ENCODE measurements at places on chromosomes 5 and 9. TPM values are rescaled to one million over a fixed set of nuclear protein-coding genes. Genes with fewer than 3 reads are reported as not detected.

The JAKMIP2 gene
- 5.7 TPM for total RNA-seq

The GABRA1 gene
- not detected for total RNA-seq

The SLC25A2 gene
- total RNA-seq = 2.0 TPM

The ZBED3 gene
- 4.3 TPM for total RNA-seq

The LMNB1 gene
- 30.7 TPM for total RNA-seq

The GDNF gene
- total RNA-seq = not detected

The SH3TC2 gene
- total RNA-seq = not detected

The HRH2 gene
- total RNA-seq = 14.4 TPM

The PALM2AKAP2 gene
- total RNA-seq = not detected

The DDX4 gene
- not detected for total RNA-seq

The FAM81B gene
- total RNA-seq = not detected

The S100Z gene
- 0.32 TPM for total RNA-seq

The ARSI gene
- total RNA-seq = not detected

The RALGPS1 gene
- 13.9 TPM for total RNA-seq

The KIF4B gene
- total RNA-seq = not detected

The ZNF883 gene
- 0.73 TPM for total RNA-seq

DNA sequence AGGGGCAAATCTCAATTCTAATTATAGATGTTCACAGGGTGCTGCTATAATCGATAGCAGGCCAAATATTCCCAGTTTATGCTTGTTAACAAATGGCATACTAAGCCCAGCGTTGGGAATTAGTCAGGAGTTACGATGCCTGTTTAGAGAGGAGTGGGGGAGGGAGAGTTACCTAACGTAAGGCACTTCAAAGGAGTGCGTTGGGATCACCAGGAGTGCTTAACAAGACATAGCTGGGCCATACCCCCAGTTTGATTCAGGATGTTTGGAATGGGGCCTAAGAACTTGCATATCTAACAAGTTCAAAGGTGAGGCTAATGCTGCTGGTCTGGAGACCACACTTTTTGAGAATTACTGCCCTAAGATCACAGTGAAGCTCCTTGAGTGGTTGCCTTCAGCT lies 14.5 kb upstream of the SRP19 start:
- no peak for DNase-seq

- no peak for DNase-seq
These were observed 24.2 kb upstream of the SHISAL2B start for GRCh38 chr5:64666078-64666477.

- no peak for DNase-seq
These were observed 71.5 kb upstream of the MTAP start for GRCh38 chr9:21730899-21731298.

DNA sequence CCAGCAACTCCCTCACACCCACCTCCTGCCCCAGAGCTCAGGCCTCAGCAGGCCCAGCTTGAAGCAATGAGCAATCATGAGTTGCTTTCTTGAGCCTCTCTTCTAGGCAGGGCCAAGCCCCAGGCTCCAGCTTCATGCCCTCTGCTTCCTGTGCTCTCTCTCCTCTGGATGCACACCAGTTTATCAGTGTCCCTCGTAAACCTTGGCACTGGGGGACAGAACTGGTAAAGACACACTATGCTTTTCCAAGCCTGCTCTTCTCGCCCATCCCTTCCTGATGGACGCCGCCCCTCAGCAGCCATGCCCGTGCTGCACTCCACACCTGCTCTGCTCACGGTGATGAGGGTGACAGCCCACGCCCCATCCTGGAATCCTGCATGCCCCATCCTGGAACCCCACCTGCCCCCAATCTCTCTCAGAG lies 49.4 kb upstream of the ORM1 start:
- no peak for DNase-seq

GRCh38 chr5:81418606-81419005 lies 24.7 kb upstream of the ACOT12 start:
- no peak for DNase-seq

DNA sequence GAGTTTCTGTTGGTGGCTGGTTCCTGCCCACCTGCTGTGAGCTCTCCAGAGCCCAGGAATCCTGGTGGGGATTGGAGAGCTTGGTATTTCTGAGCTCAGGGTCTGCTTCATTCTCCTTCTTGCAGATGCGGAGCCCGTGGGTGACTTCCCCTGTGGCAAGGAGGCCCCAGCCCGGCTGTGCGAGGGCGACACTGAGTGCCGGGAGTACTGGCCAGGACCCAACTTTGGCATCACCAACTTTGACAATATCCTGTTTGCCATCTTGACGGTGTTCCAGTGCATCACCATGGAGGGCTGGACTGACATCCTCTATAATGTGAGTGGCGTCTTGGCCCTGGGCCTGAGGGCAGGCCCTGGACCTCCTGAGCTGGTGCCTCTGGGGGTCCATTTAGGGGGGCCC lies 39.5 kb downstream of the CACNA1B start:
- no peak for DNase-seq

DNA sequence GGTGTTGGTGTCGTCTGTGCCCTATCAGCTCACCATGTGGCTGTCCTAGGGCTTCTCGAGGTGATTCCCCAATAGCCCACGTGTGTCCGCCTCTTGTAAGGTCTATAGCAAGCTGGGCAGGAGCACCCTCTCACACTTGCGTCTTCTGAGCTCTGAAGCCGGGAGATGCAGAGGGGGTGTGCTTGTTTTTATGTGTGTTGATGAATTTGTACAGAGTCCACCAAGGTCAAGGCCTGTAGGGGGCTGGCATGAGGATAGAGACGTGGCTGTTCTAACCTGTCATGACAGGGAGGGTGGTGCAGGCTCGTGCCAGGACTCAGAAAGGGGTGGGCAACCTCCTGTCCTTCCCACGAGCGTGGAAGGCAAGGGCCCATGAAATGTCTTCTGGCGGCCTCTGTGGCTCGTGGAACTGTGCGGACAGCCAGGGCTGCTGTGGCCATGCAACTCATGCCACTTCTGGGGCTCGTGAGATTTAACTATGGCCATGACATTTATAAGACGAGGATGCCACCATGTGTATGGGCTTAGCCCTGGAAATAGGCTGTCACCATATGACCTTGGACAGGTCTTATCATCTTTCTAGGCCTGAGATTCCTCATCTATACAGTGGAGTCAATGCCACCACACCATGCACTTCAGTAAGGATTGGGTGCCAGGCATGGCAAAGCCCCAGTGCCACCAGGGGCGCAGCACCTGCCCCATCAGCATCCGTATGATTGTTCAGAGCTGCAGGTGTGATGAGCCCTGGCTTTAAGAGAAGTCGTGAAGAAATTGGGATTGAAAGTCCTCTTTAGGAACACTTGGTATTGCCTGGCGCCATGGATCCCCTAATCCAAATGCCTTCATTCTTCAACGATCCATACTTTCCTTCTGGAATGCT lies 2.3 kb upstream of the OLFM1 start:
- no peak for DNase-seq

- no peak for DNase-seq
These were observed 331.8 kb downstream of the KDM4C start for GRCh38 chr9:7089406-7090193.

DNA sequence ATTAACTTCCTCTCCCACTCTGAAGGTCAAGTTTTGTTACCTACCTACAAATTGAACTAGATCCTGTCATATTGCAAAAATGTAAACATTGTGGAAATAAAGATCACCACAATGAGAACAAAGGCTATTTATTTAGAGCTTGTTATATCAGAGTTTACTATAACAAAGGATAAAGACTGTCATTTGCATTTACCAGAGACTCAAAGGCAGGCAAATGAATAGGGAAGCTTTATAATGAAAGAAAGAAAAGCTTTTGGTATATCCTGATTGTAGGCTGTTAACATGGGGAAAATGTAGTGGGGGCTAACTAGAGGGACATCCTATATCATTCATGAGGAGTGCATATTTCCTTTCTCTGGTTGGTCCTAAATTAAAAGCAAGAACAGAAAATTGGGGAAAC lies 403.5 kb upstream of the TYRP1 start:
- DNase-seq = no peak

DNA sequence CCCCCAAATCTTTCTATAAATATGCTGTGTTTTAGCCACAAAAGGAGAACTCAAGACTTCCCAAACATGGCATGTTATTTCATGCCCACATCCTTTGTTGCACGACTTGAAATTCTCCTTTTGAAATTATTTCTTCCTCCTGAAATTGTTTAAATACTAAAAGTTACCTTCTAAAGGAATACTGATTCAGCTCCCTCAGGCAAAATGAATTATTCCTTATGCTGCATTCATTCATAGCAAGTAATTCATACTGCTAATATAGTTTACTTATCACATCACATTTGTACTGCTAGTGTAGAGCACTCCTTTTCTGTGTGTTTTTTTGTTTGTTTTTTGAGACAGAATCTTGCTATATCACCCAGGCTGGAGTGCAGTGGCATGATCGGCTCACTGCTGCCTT lies 45.7 kb downstream of the BHMT start:
- DNase-seq = no peak

GRCh38 chr5:96517295-96517694 lies 84.2 kb upstream of the PCSK1 start:
- no peak for DNase-seq

DNA sequence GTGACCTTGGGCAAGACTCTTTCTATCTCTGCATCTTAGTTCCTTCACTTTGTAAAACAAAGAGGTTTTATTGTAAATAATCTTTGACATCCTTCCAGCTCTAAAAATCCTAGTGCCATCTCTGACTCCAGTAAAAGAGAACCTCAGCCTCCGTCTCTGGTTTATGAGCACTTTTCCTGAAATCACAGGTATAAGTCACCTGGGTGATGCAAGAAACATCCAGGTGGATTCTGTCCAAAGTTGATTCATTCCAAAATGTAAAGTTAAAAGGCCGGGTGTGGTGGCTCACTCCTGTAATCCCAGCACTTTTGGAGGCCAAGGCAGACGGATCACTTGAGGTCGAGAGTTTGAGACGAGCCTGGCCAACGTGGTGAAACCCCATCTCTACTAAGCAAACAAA lies 21.1 kb upstream of the UBAP2 start:
- DNase-seq = no peak

DNA sequence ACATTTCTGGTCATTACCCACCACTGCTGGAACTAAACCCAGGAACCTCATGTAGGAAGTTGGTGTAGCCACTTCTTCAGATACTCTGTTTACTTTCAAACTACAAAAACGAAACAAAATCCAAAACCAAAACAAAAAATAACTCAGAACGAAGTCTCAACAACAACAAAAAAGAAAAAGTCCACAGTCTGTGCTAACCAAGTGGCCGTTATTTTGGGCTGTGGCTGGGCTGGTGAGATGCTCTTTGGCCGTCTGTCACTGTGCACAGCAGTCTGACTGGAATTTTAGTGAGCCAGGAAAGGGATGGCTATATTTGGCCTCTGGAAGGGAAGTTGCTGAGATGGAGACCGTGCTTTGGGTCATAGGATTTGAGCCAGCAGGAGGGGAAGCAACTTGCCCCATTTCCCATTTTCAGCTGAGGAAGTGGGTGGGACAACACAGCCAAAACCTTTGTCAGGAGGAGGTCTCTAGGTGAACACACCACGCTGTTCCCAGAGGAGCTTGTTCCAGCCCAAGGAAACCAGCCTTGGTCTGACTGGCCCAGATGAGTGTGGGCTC lies 334.1 kb downstream of the ZSWIM6 start:
- no peak for DNase-seq

DNA sequence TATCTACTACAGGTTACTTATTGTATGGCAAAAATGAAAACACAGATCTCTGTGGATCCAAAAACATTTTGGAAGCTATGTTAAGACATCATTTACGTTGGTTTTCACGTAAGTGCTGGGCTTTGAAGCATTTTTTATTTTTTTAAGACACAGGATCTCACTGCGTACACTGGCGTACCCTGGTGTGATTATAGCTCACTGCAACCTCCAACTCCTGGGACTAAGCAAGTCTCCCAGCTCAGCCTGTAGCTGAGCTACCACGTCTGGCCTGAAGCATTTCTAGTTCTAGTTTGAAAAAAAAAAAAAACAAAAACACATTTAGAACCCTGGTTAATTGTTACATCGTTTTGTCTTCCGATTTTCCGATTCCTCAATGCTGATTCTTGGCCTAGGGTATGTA lies 131.3 kb downstream of the AOPEP start:
- no peak for DNase-seq

DNA sequence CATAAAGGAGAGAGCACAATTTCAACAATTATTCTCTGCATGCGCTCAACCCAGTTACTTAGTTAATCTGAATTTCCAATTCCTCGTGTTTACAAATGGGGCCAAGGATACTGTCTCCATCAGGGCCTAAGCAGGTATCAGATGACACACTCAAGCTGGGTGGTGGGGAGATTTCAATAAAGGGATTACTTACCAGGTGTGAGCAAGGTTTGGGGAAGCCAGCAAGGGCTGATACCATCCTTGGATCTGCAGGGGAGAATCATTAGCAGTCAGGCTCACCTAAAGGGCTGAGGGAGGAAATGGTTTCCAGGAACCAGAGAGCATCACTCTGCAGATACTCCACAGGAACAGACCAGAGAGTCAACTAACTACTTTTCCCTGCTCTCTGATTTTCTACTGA lies 487.1 kb downstream of the NTRK2 start:
- DNase-seq = no peak

DNA sequence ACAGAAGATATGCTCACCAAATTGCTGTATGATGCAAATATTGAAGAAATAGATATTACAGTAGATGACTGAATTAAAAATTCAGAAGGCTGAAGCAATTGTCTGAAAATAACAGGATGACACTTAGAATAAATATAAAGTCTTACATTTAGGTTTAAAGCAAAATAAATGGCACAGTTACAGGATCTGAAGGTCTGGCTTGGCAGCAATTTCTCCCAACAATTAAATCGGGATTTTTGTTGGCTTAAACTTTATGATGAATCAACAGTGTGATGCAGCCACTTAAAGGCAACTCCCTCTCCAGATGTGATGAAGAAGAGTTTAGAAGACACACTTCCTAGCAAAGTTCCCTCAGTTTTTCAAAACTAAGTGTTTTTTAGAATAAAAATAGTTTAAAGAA lies 80.5 kb downstream of the NREP start:
- DNase-seq = no peak

DNA sequence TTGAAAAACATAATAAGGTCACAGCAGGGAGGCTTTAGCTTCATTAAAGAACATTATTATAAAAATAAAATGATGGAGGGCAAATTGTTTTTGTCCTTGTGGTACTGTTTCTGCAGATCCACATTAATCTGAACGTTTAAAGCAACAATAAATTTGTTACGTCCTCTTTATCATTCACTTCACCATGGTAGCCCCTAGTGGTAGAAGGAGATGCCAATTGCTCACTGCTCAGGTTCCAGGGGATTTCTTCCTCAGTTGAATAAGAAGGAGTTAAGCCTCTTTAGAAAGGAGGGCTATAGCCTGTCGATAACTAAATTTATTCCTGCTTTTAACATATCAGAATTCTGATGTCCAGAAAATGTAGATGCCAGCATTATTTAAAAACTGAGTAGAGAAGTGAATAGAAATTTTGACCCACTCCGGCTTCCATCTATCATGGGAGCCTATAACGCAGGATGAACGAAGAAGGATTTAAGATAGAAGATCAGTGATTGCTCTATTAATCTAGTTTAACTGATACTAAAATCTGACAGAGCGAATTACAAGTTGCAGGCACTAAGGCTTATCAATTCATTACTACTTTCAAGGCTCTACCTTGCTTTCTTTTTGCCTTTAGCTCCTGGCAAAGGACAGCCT lies 692.3 kb downstream of the PTPRD start:
- no peak for DNase-seq

DNA sequence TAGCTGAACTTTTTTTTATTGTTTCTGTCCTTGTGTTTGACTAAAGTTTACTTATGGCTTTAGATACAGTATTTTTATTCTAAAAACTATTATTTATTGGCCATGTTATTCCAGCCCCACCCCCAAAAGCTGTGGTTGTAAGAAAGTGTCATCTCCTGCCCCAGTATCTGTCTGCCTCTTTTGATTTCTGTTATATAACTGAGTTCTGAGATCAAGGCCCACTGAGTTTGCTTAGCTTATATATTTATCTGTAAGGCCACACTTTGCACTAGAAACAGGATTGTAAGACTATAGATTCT lies 116.8 kb upstream of the TNFAIP8 start:
- DNase-seq = no peak

Data from T-cell (primary cell).